Right hindlimb (tissue), 1 donor: ENCODE measurements at places on chromosomes 6 and 20.

GRCh38 chr6:1781817-1782184 is 172.1 kb downstream of the FOXC1 start:
- DNase-seq = no peak

DNA sequence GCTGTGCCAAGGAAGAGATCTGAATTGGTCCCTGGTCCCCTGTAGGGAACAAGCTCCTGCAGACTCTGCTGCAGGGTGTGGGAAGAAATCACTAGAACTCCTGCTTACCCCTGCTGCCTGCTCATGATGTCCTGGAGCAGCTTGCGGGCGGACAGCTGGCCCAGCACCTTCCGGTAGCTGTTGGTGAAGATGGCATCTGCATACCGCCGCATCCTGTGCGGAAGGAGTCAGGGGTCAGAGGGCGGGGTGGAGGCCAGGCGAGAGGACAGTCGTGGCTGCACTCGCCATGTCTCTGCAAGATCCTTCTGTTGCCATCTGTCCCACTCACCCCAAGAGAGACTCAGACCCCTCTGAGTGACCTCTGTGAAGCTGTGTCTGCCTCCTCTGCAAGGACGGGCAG is 5.3 kb downstream of the GHRH start:
- DNase-seq = no peak

- no peak for DNase-seq
These were observed 39.7 kb downstream of the PREP start for GRCh38 chr6:105363100-105363754.

DNA sequence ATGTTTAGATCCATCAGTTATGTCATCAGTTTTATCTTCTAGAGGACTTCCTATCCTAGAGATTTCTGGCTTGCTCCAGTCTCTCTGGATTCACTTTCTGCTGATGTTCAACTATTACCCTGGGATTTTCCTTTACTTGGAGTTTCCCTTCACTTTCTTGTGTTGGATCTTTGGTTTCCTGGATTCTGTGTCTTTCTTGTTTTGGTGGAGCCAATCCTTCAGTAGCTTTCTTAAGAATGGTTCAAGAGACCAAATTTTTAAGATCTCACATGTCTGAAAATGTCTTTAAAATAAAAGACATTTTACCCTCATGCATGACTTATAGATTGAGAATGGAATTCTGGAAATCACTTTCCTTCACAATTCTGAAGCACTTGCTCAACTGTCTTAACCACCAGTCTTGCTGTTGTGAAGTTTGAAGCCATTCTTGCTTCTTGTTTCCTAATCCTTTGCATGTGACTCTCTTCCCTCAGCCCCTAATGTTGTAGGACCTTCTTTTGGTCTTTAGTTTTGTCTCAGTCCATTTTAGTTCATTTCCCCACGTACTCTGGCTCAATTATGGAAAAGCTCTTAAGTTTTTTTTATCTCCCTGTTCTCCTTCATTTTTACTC is 87.9 kb downstream of the ARID1B start:
- no peak for DNase-seq
